Mammary microvascular endothelial cell (primary cell): ENCODE measurements at places on chromosomes 12 and 14. TPM values are rescaled to one million over a fixed set of nuclear protein-coding genes. Genes with fewer than 3 reads are reported as not detected.

NANOG gene
- total RNA-seq, result not detected in 2 replicates

PZP gene
- 0.05 and 0.20 TPM in 2 replicates for total RNA-seq

FAM186B gene
- total RNA-seq, result not detected in 2 replicates

OR6C76 gene
- not detected in 2 replicates for total RNA-seq

IL26 gene
- not detected in 2 replicates for total RNA-seq

ZNF219 gene
- 7.1 and 14.8 TPM in 2 replicates for total RNA-seq

ACOT4 gene
- total RNA-seq, result 0.80 and 1.4 TPM in 2 replicates
